GM12878 (cell line): ENCODE measurements at places on chromosomes 13 and 19. TPM values are rescaled to one million over a fixed set of nuclear protein-coding genes. Genes with fewer than 3 reads are reported as not detected.
A peak's percentile ranks its signal among the peaks of the same experiment; 100 is the strongest.

DNA sequence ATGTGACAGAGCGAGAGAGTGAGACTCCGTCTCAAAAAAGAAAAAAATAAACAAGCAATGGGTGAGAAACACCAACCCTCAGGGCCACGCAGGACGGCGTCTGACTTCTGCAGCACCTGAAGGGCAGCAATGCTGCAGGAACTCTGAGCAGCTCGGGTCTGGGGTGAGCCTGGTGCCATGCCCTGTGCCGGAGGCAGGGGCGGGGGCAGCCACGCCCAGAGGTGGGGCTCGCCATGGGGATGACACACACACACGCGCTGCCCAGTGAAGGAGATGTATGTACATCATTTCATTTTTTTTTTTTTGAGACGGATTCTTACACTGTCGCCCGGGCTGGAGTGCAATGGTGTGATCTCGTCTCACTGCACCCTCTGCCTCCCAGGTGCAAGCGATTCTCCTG lies 24.3 kb downstream of the GPX4 start:
- H3K4me1 ChIP-seq = peaks cover 18% of the 10 kb centered on the region
- no peak overlapping the region for H3K4me3 ChIP-seq
- no peak for DNase-seq
- no peak overlapping the region for H3K27ac ChIP-seq
- H3K27me3 ChIP-seq = no peaks in the 10 kb centered on the region

DNA sequence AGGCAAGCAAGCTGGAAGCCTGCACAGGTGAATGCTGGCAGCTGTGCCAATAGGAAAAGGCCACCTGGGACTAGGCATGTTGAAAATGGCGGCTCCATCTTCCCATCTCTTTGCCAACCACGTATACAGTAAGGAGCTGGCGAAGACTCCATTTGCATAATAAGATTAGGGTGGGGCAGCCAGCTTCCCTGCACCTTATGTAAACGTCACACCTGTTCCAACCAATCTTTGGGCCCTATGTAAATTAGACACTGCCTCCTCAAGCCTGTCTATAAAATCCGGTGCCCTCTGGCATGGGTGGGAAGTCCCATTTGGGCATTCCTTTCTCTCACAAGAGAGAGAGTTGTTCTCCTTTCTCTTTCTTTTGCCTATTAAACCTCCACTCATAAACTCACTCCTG lies 16.8 kb downstream of the ADGRE2 start:
- H3K27me3 ChIP-seq = no peaks in the 10 kb centered on the region
- no peak overlapping the region for H3K4me3 ChIP-seq
- no peaks in the 10 kb centered on the region for H3K4me1 ChIP-seq
- H3K27ac ChIP-seq = no peak overlapping the region
- H3K36me3 ChIP-seq = no peaks in the 10 kb centered on the region
- no peak for DNase-seq

GGACT gene
- total RNA-seq = 7.6 and 7.7 TPM in 2 replicates

DCT gene
- total RNA-seq = not detected in 2 replicates

- H3K27me3 ChIP-seq = no peaks in the 10 kb centered on the region
- no peaks in the 10 kb centered on the region for H3K36me3 ChIP-seq
- no peak overlapping the region for H3K27ac ChIP-seq
- DNase-seq = no peak
Observed at GRCh38 chr19:37867831-37868230, 38.6 kb downstream of the WDR87 start.

DNA sequence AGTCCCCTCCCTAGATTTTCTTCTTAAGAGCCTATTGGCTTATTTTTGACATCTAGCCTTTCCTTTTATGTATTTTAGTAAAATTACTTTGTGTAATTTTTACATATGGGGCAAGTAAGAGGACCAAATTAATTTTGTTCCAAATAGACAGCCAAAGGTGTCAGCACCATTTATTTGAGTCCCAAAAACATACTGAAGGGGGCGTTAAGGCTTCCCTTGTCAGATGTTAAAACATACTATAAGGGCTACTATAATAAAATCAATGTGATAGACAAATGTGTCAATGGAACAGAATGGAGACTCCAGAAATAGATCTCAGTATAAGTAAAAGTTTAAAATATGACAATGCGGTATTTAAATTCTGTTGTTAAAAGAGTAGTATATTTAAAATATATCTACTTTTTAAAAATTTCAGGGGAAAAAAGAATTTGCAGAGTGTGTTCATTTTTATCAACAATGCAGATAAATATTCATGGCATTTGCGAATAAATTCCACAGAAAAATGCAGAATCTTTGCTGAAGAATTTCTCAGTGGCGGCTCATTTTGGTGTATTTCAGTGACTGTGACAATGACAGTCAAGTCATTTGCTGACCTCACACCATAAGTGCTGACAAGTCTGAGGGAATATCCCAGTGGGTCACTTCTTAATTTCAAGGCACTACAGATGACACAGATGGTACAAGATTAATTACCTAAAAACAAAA lies 133.7 kb downstream of the MTUS2 start:
- no peaks in the 10 kb centered on the region for H3K4me1 ChIP-seq
- no peak overlapping the region for H3K4me3 ChIP-seq
- H3K36me3 ChIP-seq = no peaks in the 10 kb centered on the region

DNA sequence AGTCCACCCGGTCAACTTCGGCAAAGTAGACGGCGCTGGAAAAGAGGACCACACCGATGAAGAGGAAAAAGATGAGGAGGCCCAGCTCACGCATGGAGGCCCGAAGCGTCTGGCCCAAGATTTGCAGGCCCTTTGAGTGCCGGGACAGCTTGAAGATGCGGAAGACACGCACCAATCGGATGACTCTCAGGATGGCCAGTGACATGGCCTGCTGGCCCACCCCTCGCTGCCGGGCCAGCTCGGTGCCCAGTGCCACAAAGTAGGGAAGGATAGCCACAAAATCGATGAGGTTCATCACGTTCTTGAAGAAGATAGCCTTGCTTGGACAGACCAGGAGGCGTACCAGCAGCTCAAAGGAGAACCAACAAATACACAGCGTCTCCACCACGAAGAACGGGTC lies 2.1 kb downstream of the KCNA7 start:
- no peak overlapping the region for H3K4me3 ChIP-seq
- peaks cover 5% of the 10 kb centered on the region for H3K27me3 ChIP-seq
- no peak for DNase-seq
- H3K27ac ChIP-seq = no peak overlapping the region

- H3K27me3 ChIP-seq = no peaks in the 10 kb centered on the region
- H3K36me3 ChIP-seq = no peaks in the 10 kb centered on the region
- no peak overlapping the region for H3K27ac ChIP-seq
- DNase-seq = no peak
- H3K4me1 ChIP-seq = no peaks in the 10 kb centered on the region
Observed at GRCh38 chr13:98719527-98720250, 32.8 kb downstream of the SLC15A1 start.

SELENOV gene
- total RNA-seq = not detected in 2 replicates

GRCh38 chr13:26517936-26518335 lies 39.5 kb upstream of the WASF3 start:
- H3K27ac ChIP-seq = no peak overlapping the region
- H3K27me3 ChIP-seq = no peaks in the 10 kb centered on the region; the same call in 1 of the 2 replicates
- no peak for DNase-seq
- no peaks in the 10 kb centered on the region for H3K4me1 ChIP-seq
- H3K4me3 ChIP-seq = no peak overlapping the region

DNA sequence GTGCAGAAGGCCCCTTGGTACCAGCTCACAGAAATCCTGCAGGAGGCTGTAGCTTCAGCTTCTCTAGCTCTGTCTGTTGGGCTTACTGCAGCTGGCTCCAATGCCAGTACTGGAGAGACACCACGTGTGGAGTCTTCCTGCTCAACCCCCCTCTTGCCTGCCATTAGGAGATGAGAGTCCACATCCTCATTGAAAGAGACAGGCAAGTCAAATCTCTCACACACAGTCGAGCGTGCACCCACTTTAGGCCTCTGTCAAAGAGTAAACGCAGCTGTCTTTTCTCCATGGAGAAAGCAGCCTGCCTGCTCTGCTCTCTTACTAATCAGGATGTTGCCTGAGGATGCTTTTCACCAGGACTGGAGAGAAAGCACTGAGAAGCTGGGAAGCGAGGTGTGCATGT lies 523.0 kb upstream of the NBEA start:
- no peaks in the 10 kb centered on the region for H3K36me3 ChIP-seq
- no peaks in the 10 kb centered on the region for H3K4me1 ChIP-seq
- no peak for DNase-seq

BEST2 gene
- total RNA-seq = 0.08 TPM in 1 of 2 replicates, not detected in the other

DACT3 gene
- total RNA-seq = 0.64 and 0.74 TPM in 2 replicates

CYP2S1 gene
- 0.15 and 0.37 TPM in 2 replicates for total RNA-seq

PRTN3 gene
- not detected in 2 replicates for total RNA-seq

CCNE1 gene
- 35.7 and 41.9 TPM in 2 replicates for total RNA-seq

CRX gene
- total RNA-seq = not detected in 2 replicates

PBX4 gene
- total RNA-seq = 7.7 and 9.6 TPM in 2 replicates

DNA sequence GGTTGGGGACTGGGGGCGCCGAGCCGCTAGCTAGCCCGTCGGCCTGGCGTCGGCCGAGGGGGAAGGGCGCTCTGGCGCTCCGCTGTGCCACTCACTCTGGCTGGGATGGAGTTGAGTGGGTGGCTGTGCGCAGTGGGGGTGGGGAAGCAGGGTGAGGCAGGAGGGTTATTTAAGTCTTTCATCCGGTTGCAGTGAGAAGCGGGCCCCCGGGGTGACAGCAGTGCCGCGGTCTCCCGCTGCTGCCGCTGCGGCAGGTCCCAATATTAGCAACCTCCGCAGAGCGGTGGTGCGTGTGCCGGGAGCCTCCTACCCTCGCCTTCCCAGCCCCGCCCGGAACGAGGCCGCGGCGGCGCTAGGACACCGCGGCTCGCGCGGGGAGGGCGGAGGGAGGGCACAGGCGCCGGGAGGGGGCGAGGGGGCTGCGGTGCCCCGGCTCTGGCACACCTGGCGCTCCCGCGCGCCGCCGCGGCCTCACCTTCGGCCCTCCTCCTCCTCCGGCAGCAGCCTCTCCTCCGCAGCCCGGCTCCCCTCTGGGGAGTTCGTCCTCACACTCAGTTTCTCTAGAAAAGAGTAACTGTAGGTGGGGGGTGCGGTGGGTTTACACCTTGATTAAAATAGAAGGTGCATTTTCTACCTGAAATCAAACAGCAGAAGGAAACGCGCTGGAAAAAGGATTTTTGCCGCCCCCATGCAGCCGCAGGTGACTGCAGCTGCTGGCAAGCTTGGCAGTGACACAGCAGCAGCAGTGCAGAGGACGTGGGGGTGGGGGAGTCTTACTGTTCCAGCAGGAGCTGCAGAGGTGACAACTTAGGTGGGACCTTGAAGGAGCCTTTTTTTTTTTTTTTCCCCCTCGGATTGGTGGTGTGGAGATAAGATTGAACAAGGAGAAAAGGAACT lies 4.5 kb downstream of the FGF9 start:
- peaks cover 34% of the 10 kb centered on the region for H3K27me3 ChIP-seq
- no peak for DNase-seq
- H3K4me1 ChIP-seq = peaks cover 13% of the 10 kb centered on the region
- peak overlapping the region; percentile 8; the same call in 1 of the 2 replicates for H3K4me3 ChIP-seq

GRWD1 gene
- 75.8 and 79.0 TPM in 2 replicates for total RNA-seq

VSTM1 gene
- total RNA-seq = not detected in 2 replicates

BRSK1 gene
- total RNA-seq = 0.33 and 0.53 TPM in 2 replicates

DNA sequence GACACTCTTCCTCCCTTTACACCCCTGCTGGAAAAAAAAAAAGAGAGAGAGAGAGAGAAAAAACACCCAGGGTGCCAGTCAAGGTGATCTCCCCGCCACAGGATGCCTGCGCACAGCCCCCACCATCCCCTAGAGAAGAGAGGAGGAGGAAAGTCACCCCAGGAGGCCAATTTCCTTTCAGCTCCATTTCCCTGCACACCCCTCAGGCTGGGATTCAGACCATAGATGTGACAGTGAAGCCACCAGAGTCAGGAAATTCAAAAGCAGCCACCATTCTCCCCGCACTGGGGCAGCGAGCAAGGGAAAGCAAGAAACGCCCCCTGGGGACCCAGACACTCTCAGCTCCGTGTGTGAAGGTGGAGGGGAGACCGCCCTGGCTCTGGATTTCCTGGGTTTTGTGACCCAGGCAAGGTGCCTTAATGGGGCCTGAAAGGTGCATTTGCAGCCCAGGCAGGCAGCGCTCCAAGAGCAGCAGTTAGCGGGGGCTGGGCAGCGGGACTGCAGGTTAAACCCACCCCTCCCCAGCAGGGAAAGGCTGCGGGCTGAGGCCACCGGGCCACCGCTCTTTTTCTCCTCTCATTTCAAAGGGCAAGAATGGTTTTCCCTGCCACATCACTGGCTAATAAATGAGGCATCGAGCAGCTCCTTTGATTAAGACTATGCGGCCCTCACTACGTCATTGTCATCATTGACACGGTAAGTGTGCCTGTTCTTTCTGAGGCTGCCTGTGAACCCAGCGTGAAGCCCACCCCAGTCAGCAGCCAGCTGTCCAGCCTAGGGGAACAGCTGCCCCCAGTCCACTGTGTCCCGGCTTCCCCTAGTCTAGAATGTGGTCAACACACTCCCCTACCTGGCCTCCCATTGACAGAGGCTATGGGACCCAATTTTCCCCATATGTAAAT lies 83.8 kb upstream of the TM9SF2 start:
- no peak for DNase-seq
- H3K4me1 ChIP-seq = peaks cover 40% of the 10 kb centered on the region
- no peaks in the 10 kb centered on the region for H3K36me3 ChIP-seq

DNA sequence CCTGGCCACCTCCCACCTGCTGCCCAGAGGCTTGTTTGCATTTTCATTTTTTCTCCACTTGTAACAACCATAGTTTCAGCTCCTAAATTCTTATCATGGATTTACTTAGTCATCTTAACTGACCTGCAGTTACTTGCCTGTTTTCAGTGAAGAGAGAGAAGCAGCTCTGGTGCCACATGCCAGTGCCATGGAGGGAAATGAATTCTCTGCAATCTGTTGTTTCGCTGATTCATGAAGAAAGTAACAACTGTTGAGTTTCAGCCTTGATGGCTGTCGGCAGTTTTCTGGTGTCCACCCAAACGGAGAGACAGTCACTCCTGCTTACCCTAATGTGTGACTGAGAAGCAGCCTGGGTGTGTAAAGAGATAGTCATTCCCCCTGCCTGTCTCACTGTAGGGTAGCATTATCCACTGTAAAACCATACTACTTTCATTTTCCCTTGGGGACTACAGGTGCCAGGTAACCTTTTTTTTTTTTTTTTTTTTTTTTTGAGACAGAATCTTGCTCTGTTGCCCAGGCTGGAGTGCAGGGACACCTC lies 116.1 kb downstream of the DNAJC3 start:
- H3K27me3 ChIP-seq = no peaks in the 10 kb centered on the region
- no peak for DNase-seq
- no peak overlapping the region for H3K4me3 ChIP-seq
- no peak overlapping the region for H3K27ac ChIP-seq
- peaks cover 29% of the 10 kb centered on the region for H3K36me3 ChIP-seq

- H3K4me3 ChIP-seq = no peak overlapping the region
- H3K27ac ChIP-seq = no peak overlapping the region
- no peaks in the 10 kb centered on the region for H3K27me3 ChIP-seq
- DNase-seq = no peak
- no peaks in the 10 kb centered on the region for H3K4me1 ChIP-seq
Observed at GRCh38 chr13:72643311-72643989, 84.0 kb downstream of the MZT1 start.
